ENCODE measurements at places on chromosomes 3 and 15.

- DNase-seq, result no peak
Observed at GRCh38 chr3:94069194-94069813, 6.4 kb downstream of the NSUN3 start.

DNA sequence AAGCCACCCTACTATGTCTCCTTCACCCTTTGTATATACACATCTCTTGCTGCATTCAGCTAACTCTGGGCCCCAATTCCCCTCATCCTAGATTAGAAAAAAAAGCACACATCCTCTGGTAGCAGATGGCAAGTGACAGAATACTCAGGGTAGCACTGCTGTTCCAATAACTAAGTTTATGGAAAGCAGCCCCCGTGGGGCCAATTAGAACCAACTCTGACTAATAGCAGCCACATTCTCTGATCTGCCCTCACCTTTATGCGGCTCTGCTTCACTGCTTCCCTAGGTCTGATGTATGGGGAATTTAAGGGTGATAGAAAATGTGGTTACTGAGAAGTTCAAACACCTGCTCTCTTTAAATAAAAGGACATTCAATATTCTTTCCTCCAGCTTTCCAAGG is 74.9 kb upstream of the SETMAR start:
- DNase-seq, result no peak

DNA sequence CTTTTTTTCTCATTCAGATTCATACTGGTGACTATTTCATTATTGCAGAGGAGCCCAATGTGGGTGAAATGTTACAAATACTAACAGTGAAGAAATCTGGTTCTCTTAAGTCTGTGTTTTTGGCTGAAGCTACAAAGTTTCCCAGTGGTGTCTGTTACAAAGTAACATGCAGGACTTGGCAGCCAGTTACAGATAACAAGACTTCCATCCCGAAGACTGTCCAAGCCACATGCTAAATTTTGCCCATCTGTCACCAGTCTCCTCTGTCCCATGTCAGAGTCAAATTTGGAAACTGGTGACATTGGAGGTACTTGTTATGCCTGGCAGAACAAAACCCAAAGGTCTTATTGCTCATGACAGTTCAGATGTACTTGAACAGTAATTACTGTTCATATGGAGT is 269.2 kb upstream of the GOLIM4 start:
- DNase-seq, result no peak

DNA sequence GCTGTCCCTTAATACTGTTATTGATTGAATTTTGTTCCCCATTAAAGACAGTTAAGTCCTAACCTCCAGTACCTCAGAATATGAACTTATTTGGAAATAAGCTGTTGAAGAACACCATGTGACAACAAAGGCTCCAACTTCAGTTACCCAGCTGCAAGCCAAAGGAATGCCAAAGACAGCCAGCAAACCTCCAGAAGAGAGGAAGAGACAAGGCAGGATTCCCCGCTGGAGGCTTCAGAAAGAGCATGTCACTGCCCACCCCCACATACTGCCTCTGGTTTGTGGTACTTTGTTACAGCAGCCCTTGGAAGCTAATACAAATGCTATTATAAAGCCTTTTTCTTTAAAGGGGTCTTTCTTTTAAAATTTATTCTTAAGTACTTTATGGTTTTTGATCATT is 18.4 kb upstream of the NEK10 start:
- no peak for DNase-seq

DNA sequence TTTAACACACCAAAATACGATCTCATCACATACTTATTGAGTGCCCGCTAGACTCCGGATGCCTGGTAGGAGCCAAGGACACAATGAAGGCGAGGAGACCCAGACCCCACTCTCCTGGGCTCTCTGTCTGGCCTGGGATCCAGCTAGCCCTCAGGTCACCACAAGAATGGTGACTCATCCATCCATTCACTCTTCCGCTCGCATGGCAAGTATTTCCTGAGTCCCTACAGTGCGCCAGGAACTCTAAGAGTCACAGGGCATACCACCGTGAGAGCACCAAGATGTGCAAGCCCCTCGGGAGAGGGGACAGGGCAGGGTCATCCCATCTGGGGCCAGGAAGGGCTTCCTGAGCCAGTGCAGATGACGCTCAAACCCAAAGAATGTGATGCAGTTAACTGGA is 101.6 kb upstream of the PRR20G start:
- DNase-seq, result no peak

DNA sequence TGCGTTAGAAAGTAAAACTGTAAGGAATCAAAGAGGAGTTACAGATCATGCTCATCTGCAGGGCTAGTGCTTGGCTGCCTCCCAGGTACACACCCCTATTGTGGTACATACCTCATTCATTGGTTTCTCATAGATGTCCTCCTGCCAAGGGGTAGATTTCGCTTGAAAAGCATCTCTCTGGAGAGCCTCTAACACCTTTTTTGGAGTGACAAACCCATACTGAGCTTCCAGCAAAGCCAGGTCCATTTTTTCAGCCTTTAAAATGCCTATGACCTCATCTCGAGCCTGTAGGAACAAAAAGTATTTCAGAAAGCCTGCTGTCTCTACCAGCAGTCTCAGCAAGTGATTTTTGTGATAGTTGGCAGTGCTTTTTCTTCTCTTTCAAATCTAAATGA is 112.1 kb downstream of the CMSS1 start:
- no peak for DNase-seq

- no peak for DNase-seq
Observed at GRCh38 chr3:49868862-49869466, 742 bp downstream of the CAMKV start.

GRCh38 chr3:155079746-155080487 is at the start of gene MME:
MME (plus strand) TSS chr3:155080319; CDS start chr3:155084168, 3,849 bp downstream.
- DNase-seq, result no peak

GRCh38 chr15:25609371-25609770 is 170.5 kb upstream of the UBE3A start:
- DNase-seq, result no peak

DNA sequence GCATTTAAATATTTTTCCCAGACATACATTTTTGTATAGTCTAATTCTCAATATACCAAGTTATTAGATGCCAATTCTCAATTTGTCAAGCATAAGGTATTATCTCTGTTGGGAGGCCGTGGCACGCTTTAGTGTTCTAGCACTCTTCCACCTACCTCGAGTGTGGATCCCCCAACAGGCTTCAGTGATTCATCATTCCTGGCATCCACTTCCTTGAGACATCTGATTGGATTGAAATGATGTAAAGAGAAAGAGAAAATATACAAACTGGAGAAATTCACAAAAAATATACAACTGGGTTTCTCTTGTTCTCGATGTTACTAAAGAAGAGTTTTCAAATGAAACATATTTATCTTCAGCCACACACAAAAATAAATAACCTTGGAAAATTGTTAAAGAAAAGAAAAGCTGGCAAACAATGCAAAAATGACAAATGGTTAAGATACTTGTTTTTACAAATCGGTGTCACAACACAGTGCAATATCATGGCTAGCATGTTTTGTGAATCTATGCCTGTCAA is 218.0 kb upstream of the CDIN1 start:
- DNase-seq, result no peak

DNA sequence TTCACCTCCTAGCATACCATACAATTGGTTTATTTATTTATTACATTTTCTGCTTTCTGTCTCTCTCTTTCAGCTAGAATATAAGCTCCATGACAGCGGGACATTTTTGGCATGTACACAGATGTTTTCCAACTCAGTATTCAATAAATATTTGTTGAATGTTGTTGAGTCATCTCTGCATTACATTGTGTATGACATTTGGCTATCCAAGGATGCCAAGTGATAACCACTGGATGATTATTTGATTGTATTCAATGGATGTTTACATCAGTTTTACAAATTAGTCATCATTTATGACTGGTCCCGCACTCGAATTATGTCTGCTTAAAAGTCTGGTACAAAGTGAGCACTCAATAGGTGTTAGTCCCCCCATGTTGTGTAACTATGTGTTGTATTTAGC is 49.5 kb upstream of the STXBP5L start:
- DNase-seq, result no peak

- no peak for DNase-seq
Observed at GRCh38 chr3:17050071-17050470, 165.3 kb downstream of the PLCL2 start.

DNA sequence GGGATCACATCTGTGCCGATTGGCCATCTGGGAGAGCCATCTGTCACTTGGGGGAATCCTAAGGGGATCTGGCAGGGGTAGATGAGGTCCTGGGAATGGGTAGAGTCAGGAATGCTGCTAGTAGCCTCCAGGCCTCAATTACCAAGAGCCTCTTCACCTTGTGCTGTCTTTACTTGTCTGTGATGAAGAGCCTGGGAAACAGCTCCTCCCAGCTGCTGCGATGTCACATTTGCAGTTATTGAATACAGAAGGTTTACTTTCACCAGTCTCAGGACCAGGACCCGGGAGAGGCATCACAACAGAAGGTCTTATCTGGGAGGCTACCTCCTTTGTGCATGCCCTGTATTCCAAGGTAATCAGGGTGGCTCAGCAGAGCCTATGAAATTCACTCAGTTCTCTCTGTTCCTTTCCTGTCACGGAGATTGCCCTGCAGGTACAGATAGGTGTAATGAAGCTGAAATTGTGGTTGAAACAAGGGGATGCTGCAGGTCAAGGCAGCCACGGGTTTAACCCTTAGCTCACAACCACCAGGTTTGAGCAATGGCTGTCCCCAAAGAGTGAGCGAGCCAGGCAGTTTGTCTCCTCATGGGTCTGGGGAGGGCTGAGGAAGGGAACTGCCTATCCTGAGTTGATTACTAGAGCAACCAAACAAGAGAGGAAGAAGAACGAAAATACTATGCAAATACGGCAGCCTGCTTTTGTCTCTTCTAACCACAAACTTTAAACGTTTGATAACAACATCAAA is 298.9 kb upstream of the RORA start:
- no peak for DNase-seq

GRCh38 chr15:73934281-73934680 is 8.0 kb downstream of the LOXL1 start:
- DNase-seq, result no peak

DNA sequence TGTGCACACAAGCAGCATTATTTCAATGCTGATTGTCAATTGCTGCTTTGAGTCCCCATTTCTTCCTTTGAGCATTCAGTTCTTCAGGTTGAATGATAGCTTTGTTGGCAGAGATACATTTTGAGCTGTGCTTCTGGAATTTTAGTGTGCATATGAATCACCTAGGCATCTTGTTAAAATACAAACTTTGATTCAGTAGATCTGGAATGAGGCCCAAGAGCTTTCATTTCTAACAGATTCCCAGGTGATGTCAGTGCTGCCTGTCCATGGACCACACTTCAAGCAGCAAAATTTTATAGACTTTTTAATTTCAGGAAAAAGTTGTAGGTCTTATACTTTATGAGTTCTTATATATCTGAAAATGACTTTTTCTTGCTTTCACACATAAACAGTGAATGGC is 131.1 kb downstream of the ADAMTSL3 start:
- DNase-seq, result no peak

- DNase-seq, result no peak
Observed at GRCh38 chr3:139107424-139108252, 62.9 kb upstream of the PRR23C start.

DNA sequence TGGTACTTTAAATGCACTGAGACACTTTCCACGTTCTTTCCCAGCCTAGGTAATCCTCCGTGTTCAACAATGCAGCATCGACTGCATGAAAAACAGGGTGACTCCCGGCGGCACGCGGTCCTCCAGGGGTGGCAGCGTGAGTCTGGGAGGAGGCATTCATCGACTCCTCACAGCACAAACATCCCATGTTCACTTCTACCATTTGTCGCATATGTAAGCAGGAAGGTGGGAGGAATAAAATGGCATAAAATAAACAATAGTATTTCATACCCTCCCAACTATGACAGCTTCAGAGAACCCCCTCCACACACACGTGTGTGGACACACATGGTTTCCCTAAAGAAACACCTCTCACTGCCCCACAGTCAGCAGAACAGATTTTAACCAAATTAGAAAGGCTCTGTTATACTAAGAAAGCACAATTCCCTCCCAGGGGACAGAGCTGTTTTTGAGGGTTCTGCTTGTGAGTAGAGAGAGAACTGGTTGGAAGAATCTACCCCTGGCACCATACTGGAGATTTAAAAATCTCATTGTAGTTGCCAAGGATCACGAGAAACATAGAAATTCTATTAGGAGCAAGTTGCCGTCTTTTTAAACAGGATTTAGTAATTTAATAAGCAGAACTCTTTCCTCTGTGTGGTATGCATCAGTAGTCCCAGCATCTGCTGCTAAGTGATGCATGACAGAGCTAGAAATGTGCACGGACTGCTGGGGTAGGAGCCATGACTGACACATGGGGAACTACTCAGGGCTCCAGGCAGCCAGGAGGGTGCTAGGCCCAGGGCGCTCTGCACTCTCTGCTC is 6.0 kb downstream of the FAM43A start:
- no peak for DNase-seq

- no peak for DNase-seq
Observed at GRCh38 chr3:172384836-172385235, 63.4 kb downstream of the GHSR start.

DNA sequence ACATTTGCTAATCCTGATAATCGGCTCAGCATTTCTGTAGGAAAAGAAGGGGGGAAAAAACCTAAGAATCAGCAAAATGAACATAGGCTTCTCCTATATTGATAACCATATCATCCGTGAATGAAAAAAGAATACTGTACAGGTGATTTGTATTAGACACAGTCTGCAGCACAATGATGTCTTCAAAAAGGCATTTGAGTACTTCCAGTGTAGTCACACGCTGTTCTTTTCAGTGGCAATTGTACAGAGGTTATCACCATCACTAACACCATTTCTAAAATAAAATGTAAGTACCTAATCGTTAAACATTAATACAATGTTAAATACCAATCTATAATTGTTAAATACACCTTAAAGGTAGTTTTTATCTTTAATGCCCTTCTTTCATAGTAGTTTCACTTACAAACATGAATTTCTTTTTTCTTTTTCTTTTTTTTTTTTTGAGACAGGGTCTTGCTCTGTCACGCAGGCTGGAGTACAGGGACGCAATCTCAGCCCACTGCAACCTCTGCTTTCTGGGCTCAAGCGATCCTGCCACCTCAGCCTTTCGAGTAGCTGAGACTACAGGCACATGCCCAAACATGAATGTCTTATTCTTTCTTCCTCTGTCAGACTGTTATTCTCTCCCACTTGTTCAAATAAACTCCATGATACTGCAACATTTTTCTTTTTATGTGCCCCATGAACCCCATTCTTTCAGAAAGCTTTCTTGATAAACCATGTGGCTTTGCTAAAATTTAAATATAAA is 18.4 kb downstream of the GOLGB1 start:
- no peak for DNase-seq

DNA sequence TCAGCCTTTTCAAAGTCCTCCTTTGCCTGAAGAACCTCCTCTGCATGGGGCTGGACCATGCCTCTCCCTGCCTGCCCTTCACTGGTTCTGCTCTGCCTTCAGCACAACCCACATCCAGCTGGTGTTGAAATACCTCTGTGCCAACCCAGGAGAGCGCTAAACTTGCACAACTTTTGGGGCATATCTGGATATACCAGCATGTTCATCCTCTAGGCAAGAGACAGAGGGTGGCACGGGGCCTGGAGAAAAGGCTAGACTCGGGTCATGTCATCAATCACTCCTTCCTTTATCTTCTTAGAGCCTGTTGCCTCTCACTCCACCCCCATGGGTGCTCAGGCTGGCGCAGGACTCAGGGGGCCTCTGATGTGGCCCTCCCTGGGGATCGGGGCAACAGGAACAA is 4.8 kb downstream of the SEMA4B start:
- DNase-seq, result no peak

GRCh38 chr3:62768896-62769295 is 106.3 kb downstream of the CADPS start:
- no peak for DNase-seq

Measured in stimulated activated CD8-positive, alpha-beta memory T cell treated with anti-CD3 and anti-CD28 coated beads, Interleukin-15, amount 100 ng/mL, for 1 hour (primary cell).